ENCODE measurements at places on chromosomes 12 and 14.

DNA sequence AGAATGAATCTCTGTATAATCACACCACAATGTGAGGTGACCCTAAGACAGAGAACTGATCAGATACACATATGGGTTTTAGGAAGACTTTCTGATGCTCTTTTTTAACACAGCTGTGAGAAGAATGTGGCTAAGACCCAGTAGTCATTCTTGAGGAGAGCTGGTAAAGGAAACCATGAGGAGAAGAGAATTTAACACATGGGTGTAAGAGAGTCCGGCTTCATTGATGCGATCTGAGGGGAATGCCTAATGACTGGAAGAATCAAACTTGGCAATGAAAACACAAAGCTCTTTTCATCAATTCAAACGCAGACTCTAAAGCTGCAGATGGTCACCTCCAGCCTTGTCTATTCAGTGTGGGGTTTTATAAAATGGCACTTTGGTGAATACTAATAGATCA is 79.3 kb downstream of the FOXA1 start:
- DNase-seq = no peak

DNA sequence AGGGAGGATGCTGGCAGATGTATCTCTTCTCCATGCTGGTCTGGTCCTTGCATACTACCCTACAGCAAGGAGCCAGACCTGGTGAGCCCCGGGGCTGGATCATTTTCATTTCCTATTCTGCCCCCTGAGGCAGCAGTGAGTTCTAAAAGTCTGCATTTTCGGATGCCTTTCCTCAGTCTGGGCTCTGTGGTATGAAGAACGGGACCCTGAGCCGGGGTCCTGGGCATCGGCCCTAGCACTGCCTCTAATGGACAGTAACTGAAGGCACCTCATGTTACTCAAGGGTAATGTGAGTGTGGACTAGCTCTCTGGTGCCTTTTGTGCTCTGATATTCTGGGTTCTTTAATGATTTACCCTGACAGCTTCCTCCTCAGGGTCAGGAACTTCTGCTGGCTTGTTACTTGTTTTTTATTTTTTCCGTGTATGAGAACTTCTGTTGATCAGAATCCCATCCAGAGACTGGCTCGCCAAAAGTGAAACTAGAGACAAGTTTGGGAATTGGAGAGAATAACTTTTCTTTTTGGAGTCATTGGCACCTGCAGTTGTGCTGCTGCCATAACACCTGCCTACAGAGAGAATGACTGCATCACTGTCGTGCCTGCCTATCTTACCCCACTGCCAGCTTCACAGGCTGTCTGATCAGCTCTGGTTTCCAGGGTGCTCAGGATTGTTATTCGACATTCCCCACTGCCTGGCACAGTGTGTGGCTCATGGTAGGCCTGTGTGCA is 62.3 kb downstream of the SUSD6 start:
- DNase-seq = no peak

- no peak for DNase-seq
Observed at GRCh38 chr12:108367436-108367835, 28.3 kb upstream of the CMKLR1 start.

- DNase-seq = no peak
Observed at GRCh38 chr12:55687746-55688145, 20.0 kb downstream of the ITGA7 start.

- no peak for DNase-seq
Observed at GRCh38 chr12:121166356-121166755, 33.7 kb downstream of the P2RX7 start.

GRCh38 chr14:20438664-20439063 is 2.7 kb upstream of the KLHL33 start:
- no peak for DNase-seq

Data from activated T-helper 1 cell treated with Interleukin-2 at 50 U/mL for 16 hours (primary cell).